Neural progenitor cell (in vitro differentiated cells): ENCODE measurements at places on chromosomes 6 and 20.

GRCh38 chr6:156109713-156110112, 654.1 kb upstream of the NOX3 start:
- DNase-seq: no peak

GRCh38 chr6:104639668-104640067, 220.1 kb downstream of the HACE1 start:
- DNase-seq: no peak

DNA sequence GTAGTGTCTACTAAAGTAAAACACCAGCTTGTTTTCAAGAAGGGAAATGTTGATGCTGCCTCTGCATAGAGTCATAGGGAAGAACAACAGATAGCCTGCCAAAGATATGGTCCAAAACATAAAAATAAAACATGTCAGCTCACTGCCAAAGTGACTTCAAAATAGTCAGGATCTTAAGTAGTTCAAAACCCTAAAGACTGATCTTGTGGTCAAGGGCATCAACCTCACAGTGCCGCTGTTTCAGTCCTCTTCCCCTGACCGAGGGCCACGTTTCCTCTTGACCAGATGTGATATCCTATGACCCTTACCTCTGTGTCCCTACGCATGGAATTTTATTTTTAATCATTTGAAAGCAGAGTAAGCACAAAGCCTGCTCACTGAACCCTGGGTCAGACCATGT, 104.2 kb upstream of the CNKSR3 start:
- no peak for DNase-seq

GRCh38 chr20:43579861-43580793, 10.6 kb upstream of the IFT52 start:
- no peak for DNase-seq

DNA sequence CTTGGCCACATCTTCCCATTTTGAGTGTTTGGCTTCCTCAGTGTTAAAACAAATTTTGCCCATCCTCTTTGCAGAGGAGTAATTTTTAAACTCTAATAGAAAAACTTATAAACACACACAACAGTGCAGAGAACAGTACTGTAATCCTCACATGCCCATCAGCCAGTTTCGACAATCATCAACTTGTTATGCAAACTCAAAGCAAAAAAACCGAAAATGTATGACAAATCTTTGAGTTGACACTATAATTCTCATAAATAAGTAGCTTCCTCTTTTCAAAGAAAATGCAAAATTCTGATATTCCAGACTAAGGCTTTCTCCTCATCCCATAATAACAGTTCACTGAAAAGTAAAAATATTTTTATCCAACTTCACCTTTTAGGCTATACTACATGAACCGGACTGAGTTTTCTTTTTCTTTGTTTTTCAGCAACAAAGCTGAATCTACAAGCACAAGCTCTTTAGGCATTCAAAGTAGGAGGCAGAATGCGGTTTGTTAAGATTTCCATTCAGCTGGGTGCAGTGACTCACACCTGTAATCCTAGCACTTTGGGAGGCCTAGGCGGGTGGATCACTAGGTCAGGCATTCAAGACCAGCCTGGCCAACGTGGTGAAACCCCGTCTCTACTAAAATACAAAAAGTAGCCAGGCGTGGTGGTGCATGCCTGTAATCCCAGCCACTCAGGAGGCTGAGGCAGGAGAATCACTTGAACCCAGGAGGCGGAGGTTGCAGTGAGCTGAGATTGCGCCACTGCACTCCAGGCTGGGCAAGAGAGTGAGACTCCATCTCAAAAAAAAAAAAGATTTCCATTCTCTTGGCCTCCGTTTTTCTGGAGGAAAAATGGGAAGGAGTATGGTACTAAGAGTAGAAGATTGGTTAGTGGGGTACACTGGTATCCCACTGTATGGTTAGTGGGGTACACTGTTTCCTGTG, 74.8 kb downstream of the GCNT2 start:
- no peak for DNase-seq

GRCh38 chr20:13468166-13468565, 170.6 kb downstream of the TASP1 start:
- DNase-seq: no peak

GRCh38 chr6:115067690-115068447, 725.0 kb upstream of the HS3ST5 start:
- no peak for DNase-seq

GRCh38 chr20:59005523-59006166, 1.4 kb downstream of the CTSZ start:
- DNase-seq: no peak

DNA sequence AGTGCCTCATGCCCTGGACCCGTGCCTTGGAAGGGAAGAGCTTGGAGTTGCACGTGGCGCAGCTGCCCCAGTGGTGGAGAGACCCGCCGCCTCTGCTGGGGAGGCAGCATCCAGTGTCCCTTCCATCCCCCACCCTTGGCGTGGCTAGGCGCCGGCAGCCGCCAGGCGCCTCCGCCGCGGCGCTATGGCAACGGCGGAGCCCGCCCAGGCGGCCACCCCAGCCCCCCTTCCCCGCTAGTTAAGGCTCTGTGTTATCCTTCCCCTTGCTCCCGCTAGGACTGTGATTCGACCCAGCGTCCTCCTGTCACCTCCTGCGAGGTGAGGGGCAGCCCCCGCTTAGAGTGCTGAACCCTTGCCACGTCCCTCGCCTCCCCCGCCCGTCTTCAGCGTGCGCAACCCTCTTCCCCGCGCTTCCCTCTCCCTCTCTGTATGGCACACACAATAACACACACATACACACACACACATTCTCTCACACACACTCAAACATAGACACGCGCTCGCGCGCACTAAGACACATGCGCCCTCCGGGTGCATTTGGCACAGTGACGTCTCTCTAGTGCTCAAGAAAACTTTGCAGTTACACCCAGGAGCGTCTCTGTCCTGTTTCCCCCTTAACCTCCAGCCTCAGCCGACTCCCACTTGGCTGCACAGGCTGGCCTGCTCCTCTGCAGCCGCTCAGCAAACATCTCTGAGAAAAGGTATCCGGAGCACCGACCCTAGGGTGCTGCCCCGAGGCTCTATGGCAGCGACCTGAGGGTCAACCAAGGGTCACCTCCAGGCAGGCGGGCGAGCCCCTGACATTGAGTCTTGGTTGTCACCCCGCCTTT, 8.5 kb downstream of the GRIK2 start:
- peak; percentile 88 for DNase-seq

DNA sequence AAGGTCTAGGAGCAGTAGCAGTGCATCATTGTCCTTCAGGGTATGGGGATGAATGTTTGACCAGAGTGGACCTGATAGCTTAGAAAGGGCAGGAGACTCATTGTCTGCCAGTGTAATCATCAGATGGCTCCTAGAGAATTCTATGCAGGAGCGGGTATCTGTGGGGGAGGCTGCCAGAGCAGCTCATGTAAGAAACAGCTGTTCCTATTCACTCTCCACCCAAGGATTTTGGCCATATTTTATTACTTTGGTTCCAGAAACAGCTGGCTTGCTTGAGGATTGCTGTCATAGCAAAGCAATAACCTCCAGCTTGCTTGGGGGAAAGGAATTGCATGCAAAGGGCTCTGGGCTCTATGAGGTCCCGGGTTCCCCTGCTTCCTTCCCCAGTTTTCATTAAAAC, 44.1 kb downstream of the RALY start:
- DNase-seq: no peak

DNA sequence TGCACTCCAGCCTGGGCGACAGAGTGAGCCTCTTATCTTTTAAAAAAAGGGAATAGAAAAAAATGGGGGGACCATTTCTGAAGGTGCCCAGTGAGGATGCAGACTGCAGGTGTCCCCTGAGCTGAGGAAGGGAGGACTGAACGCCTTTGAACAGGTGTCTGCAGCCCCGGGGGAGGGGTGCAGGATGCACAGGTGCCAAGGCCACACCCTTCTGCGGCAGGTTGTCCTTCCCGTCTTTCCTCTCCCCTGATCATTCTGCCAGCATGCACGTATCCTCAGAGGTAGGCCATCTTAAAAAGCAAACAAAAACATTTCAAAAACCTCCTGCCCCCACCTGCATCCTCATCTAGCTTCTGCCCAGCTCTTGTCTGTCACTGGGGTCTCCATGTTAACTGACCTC, 101.3 kb downstream of the MTHFD1L start:
- no peak for DNase-seq

DNA sequence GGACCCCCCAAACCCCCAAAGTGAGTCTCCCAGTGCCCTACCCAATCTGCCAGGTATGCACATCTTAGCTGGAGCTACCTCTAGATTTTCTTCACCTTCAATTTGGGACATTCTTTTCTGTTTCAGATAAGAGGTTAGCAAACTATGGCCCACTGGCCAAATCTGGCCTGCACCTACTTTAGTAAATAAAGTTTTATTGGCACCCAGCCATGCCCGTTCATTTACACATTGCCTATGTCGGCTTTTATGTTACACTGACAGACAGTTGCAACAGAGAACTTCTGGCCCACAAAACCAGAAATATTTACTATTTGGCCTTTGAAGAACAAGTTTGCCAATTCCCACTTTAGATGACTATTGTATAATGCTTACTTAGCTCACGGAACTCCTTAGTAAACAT, 55.9 kb upstream of the STX16 start:
- DNase-seq: no peak

DNA sequence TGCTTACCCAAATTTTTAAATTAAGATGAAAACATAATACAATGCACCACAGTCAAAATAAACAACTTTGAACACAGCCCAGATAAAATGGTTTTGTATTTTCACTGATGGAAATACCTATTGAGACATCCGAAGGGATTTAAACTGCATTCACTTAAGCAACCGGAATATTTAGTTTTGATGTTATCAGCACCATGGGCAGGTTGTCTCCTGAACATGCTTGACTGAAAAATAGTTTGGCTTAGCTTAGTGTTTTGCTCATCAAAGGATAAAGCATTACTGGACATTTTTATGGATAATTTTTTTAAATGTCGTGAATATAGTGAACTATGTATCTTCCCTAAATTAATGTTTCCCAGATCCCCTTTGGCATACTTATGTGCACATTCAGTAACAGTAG, 177.5 kb downstream of the GJA1 start:
- no peak for DNase-seq

DNA sequence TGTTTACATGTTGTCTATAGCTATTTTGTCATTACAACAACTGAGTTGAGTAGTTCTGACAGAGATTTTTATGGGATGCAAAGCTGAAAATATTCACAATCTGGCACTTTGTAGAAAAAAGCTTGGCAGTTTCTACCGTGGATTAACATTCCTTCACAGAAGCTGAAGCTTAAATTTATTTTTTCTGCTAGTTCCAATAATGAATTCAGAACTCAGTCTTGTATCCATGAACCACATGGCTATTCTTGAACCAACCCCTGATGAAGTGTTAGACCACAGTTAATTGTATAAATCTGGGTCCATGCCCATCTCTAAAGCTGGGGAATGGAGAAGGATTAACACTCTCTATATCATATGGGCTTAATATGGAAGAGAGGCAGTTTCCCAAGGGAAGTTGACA, 743.8 kb upstream of the FLRT3 start:
- no peak for DNase-seq

DNA sequence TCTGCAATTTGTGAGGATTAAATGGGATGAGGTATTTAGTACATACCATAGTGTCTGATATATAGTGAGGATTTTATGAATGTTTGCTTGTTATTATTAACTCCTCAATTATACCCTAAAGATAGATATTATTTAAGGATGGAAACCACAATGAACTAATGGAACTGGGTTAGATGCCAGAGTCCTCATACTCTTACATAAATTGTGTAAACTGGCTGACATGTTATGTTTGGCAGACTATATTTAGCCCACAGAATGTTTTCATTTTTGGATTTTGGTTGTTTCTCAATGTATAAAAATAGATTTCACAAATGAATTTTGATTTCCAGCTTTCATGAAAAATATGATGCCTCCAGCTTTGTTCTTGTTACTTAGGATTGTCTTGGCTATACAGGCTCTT, 37.6 kb downstream of the HTR1B start:
- DNase-seq: no peak

DNA sequence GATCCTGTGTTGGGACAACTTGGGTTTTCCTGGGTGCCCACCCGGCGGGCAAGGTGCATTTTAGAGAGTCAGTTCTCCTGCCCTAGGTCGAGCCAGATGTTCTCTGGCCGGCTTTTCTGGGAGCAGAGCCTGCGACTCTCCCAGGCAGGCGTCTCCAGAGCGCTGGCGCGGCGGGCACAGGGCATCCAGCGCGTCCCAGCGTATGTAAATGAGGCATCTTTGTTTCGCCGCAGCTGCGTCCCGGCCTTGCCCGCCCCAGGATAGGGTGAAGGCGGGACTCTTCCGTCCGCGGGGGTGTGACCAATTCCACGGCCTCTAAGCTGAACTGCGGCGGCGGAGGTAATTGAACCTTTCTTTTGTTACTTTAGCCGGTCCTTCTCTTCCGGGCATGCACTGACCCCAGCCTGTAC, 9.1 kb downstream of the GRIK2 start:
- DNase-seq: peak; percentile 86
